Ovary (tissue), 10 donors: ENCODE measurements at places on chromosomes 5 and 9. TPM values are rescaled to one million over a fixed set of nuclear protein-coding genes. Genes with fewer than 3 reads are reported as not detected.

The TRIM7 gene
- 0.93 TPM for total RNA-seq

The FCN1 gene
- total RNA-seq, result 2.3 TPM

The C5orf58 gene
- not detected for total RNA-seq

The MYO10 gene
- total RNA-seq, result 31.4 TPM

The INSL6 gene
- not detected for total RNA-seq

The BRINP1 gene
- not detected for total RNA-seq

The SHISAL2B gene
- not detected for total RNA-seq

The KIF4B gene
- not detected for total RNA-seq

The GCNT4 gene
- 0.95 TPM for total RNA-seq

The TERT gene
- not detected for total RNA-seq

The PCDHA9 gene
- total RNA-seq, result 0.59 TPM

The NRG2 gene
- total RNA-seq, result 6.4 TPM

DNA sequence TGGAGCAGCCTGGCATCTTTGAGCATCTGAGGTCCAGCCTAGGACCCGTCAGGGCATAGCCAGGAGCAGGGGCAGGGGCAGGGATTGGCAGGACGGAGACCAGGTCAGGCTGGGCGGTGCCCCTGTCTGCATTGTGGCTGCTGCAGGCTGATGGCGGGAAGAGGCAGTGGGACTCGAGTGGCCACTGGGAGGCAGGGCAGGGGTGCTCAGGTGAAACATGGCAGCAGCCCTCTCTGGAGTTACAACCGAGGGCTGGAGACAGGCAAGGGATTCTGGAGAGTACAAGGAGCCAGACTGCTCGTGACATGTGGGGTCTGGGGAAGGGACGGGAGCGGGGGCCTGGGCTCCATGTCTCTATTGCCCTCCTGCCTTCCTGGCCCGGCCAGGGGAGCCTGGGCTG lies 97.4 kb upstream of the RAPGEF1 start:
- DNase-seq, result no peak

DNA sequence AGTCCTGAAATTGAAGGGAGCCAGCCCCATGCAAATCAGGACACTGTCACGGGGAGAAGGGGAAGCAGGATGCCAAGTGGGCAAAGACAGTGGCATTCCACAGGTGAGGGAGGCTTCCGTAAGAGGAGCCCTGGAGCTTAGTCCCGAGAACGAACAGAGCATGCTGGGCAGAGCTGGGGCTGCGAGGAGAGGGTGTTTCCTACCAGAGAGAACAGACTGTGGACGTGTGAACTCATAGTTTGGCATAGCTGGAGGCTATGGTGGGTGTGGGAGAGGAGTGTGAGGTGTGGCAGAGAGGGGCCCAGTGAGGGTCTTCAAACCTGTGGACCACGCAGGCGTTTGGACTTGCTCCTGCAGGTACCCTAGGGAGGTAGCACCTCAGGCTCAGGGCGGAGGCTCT lies 102.8 kb upstream of the SMIM23 start:
- no peak for DNase-seq

- DNase-seq, result no peak
These were observed 175.7 kb upstream of the SMIM23 start for GRCh38 chr5:171609806-171610452.

- DNase-seq, result no peak
These were observed 468.5 kb downstream of the TAF11L14 start for GRCh38 chr5:18102733-18103132.

DNA sequence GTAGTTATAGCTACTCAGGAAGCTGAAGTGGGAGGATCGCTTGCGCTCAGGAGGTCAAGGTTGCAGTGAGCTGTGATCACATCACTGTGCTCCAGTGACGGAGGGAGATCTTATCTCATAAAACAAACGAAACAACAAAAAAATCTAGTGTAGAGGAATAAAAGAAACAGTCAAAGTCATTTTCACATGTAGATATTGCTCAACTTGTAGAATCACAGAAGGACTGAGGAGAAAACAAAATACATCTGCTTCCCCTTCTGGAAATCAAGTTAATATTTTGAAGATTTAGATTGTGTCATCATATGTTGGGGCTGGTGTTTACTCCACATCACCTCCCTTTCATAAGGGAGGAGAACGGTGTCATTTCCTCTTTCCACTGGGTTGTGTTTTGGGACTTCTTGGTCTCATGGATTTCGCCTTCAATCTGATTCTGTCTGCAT lies 8.2 kb upstream of the SLC46A2 start:
- DNase-seq, result no peak

DNA sequence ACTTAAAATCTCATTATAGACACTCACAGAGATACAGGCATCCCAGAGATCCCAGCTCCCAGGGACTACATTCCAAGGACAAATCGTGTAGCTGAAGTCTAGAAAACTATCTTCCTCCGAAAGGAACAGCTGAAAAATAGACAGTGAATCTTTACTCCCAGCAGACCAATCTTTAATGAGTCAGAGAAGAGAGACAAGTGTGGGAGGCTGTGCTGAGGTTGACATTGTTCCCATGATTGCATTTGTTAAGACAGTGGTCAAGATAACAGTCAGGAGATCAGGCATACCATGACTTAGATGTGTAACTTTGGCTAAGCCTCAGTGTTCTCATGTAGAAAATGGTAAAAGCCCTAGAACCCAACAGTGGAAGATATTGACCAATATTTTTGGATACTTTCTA lies 120.7 kb downstream of the PAPPA start:
- no peak for DNase-seq

- no peak for DNase-seq
These were observed 10.8 kb upstream of the STOM start for GRCh38 chr9:121380846-121381245.

- no peak for DNase-seq
These were observed 6.6 kb upstream of the PTPN3 start for GRCh38 chr9:109504689-109505088.

DNA sequence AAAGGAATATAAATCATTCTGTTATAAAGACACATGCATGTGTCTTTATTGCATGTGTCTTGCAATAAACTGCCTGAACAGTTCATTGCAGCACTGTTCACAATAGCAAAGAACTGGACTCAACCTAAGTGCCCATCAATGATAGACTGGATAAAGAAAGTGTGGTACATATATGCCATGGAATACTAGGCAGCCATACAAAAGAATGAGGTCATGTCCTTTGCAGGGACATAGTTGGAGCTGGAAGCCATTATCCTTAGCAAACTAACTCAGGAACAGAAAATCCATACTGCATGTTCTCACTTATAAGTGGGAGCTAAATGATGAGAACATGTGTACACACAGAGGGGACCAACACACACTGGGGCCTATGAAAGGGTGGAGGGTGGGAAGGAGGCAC lies 63.7 kb upstream of the CHD1 start:
- DNase-seq, result no peak

- no peak for DNase-seq
These were observed 781.2 kb downstream of the TLE4 start for GRCh38 chr9:80352967-80353366.

DNA sequence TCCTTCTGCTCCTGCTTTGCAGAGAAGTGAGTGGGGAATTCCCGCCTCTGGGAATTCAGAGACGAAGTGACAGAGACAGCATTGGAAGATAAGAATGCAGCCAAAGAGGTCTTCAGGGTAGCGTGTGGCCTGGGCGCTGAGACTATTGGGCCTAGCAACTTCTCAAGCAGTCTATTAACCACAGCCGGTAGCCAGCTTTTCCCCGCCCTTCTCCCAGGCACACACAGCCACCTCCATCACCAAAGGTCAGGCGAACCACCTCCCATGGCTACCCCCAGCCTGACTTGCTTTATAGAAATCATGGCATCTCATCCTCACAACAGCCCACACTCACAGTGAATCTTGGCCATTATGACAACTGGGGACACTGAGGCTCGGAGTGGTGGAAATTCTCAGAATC lies 124.2 kb downstream of the KCNIP1 start:
- no peak for DNase-seq

DNA sequence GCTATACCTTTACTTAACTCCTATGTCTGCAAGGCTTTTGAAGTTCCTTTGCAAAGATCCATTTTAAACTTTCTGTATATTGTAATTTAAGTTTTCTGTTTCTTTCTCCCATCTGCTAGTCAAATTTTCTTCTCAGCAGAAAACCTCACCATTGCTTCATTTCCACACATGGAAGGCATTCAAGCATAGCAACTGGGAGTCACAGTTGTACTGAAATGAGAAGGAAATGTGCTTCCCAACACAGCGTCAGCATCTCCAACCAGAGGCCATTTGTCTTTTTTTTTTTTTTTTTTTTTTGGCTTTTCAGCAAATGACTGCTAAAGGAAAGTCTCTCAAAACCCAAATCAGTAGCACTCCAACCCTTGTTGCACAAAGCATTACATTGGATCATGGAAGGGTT lies 92.5 kb downstream of the RAB3C start:
- DNase-seq, result no peak

- DNase-seq, result peak; percentile 74
These were observed 69.0 kb downstream of the SLC28A3 start for GRCh38 chr9:84271531-84271900.

DNA sequence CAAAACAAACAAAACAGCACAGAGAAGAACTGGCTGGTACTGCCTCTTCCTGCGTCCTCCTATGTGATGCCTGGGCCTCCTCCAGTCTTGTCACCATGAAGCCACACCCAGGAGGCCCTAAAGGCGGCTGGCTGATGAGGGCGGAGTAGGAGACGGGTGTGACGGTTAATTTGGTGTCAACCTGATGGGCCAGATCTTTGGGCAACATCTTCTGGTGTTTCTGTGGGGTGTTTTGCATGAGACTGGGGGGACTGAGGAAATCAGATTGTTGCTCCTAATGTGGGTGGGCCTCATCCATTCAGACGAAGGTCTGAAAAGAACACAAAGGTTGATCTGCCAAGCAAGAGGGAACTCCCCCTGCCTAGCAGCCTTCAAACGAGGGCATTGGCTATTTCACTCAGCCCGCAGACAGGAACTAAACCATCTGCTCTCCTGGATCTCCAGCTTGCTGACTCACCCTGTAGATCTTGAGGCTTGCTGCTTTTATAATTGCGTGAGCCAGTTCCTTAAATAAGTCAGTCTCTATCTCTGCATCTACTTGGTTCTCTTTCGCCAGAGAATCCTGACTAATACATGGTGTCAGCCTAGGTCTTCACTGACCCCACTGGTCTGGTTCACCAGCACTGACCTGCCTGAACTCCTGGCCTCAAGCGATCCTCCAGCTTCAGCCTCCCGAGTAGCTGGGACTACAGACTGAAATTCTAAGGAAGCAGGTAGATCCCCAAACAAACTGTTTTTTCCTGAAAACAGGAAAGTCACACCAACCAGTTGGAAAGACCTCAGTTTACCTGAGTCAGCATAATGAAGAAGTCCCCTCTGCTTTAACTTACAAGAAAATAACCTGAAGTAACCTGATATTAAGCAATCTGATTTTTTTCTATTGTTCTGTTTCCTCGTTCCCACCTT lies 12.8 kb upstream of the ZFP62 start:
- DNase-seq, result no peak

GRCh38 chr5:15737871-15738664 lies 238.1 kb downstream of the FBXL7 start:
- DNase-seq, result no peak

DNA sequence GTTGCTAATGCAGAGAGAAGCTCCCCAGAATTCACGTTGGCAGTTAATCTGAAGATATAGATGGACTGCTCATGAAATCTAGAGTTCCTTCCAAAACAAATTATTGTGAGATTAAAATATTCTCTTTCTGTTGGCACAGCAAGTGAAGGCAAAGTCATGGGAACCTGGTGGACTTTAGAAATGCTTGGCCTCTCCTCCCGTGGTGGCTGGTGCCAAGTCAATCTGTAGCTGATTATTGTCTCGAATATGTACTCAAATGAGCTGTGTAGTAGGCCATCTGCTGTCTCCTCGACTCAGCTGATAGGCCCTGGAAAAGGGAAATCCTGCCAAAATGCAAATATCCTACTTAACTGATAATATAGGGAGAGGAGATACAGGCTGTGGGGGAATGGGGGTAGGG lies 69.3 kb downstream of the DAPK1 start:
- no peak for DNase-seq

DNA sequence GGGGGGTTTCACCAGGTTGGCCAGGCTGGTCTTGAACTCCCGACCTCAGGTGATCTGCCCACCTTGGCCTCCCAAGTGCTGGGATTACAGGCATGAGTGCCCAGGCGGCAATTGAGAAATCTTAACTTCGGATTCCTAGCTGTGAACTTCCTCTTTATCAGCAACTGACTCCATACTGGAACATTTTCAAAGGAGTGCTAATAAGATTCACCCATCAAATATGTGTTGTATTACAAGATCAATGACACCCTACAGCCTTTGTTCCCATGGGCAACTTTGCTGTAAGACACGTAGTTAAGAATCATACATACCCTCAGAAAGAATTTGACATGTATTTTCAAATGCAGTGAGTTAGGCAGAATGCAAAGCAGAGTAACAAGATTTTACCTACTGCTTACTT lies 23.1 kb upstream of the ACOT12 start:
- DNase-seq, result no peak

GRCh38 chr9:11319538-11319937 lies 706.7 kb upstream of the PTPRD start:
- no peak for DNase-seq

DNA sequence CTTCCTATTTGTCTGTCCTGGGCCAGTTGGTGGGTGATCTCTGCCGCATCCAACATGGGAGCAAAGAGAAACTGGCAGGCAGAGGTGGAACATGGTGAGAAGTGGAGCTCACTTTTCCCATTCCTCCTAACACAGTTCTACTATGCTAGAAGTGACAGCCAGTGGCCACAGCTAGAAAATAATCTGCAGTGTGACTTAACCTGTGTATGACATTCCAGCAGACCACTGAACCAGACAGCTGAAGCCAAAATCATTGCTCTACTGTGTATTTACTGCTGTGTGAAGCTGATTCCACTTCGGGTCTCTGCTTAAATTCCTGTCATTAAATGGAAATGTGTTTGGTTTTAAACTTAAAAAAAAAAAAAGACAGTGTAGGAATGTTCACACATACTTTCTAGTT lies 523.0 kb downstream of the MTRR start:
- no peak for DNase-seq
